ENCODE measurements at places on chromosomes 5 and 9. TPM values are rescaled to one million over a fixed set of nuclear protein-coding genes. Genes with fewer than 3 reads are reported as not detected.

SH3RF2 gene
- not detected for total RNA-seq

LECT2 gene
- total RNA-seq = not detected

FASTKD3 gene
- total RNA-seq = 2.8 TPM

SLC6A19 gene
- not detected for total RNA-seq

SH3TC2 gene
- 0.24 TPM for total RNA-seq

FOXD4L6 gene
- not detected for total RNA-seq

DCTN4 gene
- total RNA-seq = 57.0 TPM

OR1J2 gene
- not detected for total RNA-seq

All from cardiac ventricle fibroblast (primary cell).